ENCODE measurements at places on chromosomes 16 and 17. TPM values are rescaled to one million over a fixed set of nuclear protein-coding genes. Genes with fewer than 3 reads are reported as not detected.

The AOC3 gene
- total RNA-seq = 0.86 TPM

The GAS2L2 gene
- total RNA-seq = not detected

The TBC1D3G gene
- total RNA-seq = not detected

The CCL13 gene
- total RNA-seq = not detected

The PIGQ gene
- total RNA-seq = 31.7 TPM

The MT4 gene
- total RNA-seq = not detected

The MYO1D gene
- 1.3 TPM for total RNA-seq

The GPR179 gene
- total RNA-seq = not detected

The ADAP2 gene
- total RNA-seq = not detected

The MPP2 gene
- total RNA-seq = 3.7 TPM

- DNase-seq = peak; percentile 45
Measured at GRCh38 chr16:65117811-65118448, 3.9 kb downstream of the CDH11 start.

DNA sequence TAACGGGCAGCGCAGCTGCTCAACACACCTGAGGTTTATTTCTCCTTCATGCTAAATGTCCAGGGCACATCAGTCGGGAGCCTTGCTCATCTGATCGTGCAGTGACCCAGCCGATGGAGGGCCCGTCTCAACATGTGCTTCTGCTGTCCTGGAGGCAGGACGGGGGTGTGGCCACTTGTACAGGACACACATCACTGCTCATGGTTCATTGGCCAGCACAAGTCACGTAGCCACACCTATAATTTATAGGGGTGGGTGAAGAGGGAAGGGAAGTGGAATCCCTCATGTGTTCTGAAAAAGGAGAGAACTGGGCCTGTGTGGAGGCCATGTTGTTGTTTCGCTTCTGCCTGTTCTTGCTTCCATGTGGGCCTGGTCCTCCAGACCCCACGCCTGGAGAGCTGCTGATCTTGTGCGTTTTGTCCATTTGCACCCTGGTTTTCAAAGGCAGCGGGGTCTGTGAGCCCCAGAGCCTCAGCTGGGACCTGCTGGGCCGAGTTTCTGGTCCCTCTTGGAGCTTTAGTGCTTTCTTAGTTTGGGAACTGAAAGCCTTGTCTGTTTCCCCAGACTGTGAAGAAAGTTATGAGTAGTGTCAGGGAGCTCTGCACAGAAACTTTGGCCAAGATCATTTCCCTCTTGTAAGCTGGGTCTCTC is 60.5 kb downstream of the CMIP start:
- DNase-seq = no peak

DNA sequence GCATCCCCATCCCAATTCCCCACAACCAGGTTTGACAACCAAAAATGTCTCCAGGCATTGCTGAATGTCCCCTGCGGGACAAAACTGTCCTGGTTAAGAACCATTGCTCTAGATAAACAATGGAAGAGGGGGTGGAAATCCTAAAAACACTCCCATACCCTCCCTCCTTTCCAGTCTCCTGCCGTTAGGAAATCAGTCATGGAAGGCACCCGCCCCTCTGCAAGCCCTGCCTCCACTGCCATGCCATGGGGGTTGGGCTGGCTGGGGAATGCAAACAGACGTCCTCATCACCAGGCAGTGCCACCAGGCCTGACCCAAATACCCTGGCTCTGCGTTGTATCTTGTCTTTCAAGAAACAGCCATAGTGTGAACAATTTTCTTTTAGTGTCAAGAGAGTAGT is 57.5 kb downstream of the CYTH1 start:
- DNase-seq = no peak

DNA sequence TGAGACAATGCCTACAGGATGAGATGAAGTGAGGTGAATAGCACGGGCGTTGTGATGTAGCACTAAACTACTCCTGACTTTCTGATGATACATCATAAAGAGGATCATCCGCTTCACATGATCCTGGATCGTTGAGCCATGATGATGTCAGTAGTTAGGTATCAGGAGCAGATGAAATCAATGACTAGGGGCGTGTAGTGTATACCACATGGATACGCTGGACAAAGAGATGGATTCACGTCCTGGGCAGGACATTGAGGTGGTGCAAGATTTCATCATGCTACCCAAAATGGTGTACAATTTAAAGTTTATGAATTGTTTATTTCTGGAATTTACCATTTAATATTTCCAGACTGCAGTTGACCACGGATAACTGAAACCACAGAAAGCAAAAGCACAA is 156.6 kb downstream of the ANKFN1 start:
- no peak for DNase-seq

GRCh38 chr17:8572764-8573163 is 57.8 kb downstream of the MYH10 start:
- no peak for DNase-seq

DNA sequence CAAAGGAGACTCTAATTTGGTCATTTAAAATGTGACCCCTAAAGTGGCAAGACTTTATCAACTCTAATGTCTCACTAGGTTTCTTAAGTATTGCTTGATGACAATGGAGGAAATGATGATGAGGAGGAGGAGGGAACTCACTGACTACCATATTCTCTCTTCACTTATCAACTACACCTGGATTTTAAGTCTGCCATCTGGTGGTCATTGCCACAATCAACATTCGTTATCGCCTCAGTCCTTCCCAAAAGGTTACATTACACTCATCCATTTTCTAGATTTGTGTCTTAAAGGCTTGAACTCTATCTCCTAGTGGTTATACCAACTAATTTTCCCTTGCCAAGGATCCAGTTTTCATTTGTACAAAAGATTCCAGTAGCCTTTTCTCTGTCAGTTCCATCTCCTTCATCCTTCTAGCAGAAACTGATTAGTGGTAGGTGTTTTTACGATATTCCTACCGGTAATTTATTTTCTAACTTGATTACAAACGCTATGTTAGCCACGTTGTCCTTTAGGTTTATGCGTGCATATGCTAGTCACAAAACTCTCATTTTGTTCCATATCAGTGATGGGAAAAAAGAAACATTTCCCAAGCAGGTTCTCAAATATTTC is 114.6 kb upstream of the NOG start:
- no peak for DNase-seq

GRCh38 chr17:48883171-48883570 is 9.4 kb upstream of the ATP5MC1 start:
- no peak for DNase-seq

- DNase-seq = no peak
Measured at GRCh38 chr17:80045703-80046102, 9.3 kb downstream of the CCDC40 start.

GRCh38 chr17:61000911-61001310 is 323.3 kb downstream of the BCAS3 start:
- no peak for DNase-seq

DNA sequence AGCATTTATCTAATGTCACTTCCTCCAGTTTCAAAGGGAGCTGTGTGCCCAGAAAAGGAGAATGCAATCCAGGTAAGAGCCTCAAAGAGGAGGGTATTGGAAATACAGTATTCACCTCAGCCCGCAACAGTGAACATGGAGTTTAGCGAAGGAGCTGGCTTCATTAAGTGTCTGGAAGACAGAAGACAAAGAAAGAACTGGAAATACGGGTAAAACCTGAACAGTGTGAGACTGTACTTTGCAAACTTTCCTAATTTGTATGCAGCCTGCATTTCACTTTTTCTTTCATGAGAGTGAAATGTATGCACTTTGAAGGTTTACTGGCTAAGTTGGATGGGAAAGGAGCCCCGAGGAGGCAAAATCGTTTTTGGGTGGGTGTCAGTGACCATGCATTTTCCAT is 478.4 kb downstream of the HS3ST3B1 start:
- no peak for DNase-seq

DNA sequence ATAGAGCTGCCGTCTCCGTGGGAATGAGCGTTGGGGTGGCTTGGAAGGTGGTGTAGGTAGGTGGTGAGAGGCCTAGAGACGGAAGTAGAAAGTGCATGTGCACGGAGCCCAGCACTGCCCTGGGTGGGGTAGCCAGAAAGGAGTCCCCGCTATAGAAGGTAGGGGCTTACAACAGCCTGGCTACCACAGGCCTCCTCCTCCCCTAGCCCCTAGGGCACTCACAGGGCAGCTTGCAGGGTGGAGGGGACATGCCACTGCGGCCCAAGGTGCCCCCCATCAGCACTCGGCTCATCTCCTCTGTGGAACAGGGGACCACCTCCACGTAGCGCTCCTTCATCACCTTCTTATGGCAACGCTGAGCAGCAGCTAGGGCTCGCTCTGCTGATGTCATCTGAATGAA is 5.0 kb downstream of the ESRP2 start:
- DNase-seq = no peak

GRCh38 chr17:73301369-73301768 is 10.4 kb downstream of the CDC42EP4 start:
- DNase-seq = no peak

DNA sequence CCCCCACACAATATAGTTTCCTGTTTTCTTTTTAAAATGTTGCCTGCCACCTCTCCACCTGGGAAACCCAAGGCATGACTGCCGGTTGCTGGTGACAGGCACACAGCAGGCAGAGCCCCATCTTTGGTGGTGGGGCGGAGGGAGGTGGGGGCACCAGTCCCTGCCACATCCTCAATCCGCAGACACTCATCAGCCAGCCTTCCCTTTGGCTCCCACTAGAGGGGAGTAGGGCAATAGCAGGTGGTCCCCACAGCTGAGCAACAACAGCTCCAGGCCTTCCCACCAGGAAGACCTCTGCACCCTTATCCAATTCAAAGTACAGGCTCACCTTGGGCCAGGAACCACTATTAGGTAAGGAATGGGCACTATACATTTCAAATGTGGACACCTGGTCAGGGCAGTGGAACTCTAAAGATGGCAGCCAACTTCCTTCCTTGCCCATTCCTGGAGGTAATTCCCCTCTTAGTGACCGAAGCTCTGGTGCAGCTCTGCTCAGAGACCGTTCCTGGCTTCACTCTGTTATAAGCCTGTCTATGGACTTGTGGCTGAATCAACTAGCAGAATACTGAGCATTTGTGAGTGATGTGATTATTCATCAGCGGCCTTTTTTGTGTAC is 13.9 kb downstream of the RECQL5 start:
- peak; percentile 31 for DNase-seq

DNA sequence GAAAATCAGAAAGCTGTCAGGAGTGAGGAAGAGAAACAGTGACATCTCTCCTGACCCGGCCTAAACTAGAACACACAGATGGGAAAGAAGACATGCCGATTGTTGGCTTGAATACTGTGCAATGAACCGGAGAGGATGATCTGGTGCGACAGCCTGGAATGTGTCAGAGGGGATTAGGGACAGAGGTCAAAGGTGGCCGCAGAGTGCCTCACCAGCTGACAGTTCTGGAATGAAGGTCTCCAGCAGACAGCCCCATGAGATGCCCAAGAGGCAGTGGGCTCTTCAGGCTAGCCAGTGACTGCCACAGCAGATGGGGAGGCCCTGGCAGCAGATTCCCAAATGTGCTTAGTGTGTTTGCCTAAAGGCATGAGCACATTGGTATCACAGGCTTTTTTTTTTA is 623.2 kb downstream of the CDH8 start:
- no peak for DNase-seq
